ENCODE measurements at places on chromosomes 5 and 9.
A peak's percentile ranks its signal among the peaks of the same experiment; 100 is the strongest.

- DNase-seq, result no peak
These were observed 6.9 kb upstream of the RBM27 start for GRCh38 chr5:146196459-146197048.

DNA sequence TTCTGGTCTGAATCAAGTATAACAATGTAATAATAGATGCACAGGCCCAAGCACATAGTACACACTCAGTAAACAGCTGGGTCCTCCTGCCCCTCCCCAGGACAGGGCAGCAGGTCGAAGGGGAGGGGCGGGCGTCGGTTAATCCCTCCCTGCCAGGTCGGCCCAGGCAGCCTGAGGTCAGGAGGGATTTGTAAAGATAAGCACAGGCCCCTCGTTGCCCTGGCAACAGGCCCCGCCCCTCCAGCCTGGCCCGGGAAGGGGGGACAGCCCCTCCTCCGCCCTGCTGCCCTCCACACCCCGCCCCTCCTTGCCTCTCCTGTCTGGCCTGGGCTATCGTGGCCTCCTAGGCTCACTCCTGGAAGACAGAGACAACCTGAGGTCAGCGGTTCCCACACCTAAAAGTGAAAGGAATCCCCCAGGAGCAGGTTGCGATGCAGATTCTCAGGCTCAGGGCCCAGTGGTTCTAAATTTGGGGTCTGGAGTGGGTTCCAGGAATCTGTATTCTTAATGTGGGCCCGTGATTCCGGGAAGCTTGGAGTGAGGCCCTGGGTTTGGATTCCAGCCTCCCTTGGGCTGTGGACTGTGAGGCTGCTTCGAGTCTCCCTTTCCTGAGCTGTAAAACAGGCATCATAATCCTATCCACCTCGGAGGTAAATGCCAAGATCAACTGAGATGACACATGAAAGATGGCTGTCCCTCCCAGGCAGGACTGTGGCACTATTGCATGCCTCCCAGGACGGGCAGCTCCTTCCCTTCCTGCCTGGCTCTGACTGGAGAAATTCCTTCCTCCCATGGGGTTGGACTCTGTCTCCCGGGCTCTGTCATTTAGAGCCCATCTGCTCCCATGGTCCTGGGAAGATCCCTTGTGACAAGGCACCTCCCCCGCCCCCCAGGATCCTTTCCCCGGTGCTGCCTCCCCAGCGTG lies 4.4 kb downstream of the CRB2 start:
- no peak for DNase-seq

- peak; percentile 78 for DNase-seq
These were observed 23.6 kb downstream of the PCDHGC5 start for GRCh38 chr5:141512390-141512910.

- peak; percentile 40 for DNase-seq
These were observed 62.8 kb downstream of the PFDN1 start for GRCh38 chr5:140239939-140240700.

DNA sequence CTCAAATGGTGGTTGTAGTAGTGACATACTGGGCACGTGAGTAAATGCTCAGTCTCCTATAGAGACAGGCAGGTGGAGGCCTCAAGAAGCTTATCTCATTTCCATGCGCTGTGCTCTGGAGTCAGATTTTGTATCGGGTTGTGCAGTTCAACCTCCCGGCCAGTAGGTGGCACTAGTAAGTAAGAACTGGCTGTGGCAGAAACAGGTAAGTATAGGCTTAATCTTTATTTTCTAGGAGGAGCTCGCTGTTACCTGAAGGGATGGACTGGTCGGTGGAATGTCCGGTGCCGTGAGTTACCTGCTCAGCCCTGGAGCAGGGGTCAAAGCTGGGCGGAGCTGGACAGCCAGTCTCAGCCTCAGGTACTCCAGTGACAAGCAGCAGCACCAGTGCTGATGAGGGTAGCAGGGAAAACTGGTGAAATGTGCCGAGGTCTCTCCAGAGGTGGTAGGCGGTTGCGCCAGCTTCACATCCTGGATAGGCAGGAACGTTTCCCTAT lies 880.1 kb upstream of the SEMA6A start:
- peak; percentile 54 for DNase-seq

- no peak for DNase-seq
These were observed 405.4 kb downstream of the TMEM232 start for GRCh38 chr5:110321117-110321516.

- no peak for DNase-seq
These were observed 62.6 kb upstream of the ZNF354B start for GRCh38 chr5:178797101-178797521.

- no peak for DNase-seq
These were observed 189.7 kb downstream of the DAB2IP start for GRCh38 chr9:121840838-121841760.

GRCh38 chr5:1568201-1568979 lies 44.6 kb upstream of the LPCAT1 start:
- no peak for DNase-seq
